Esophagus (tissue), 2 donors: ENCODE measurements at places on chromosomes 4 and X. TPM values are rescaled to one million over a fixed set of nuclear protein-coding genes. Genes with fewer than 3 reads are reported as not detected.

The ANXA3 gene
- polyA plus RNA-seq, result 140 TPM

The FAM9B gene
- polyA plus RNA-seq, result not detected

The BMPR1B gene
- polyA plus RNA-seq, result 0.22 TPM

The USP51 gene
- polyA plus RNA-seq, result 0.24 TPM

The CFI gene
- 5.7 TPM for polyA plus RNA-seq

The SPANXA1 gene
- polyA plus RNA-seq, result not detected

The SLC39A8 gene
- 0.98 TPM for polyA plus RNA-seq

The VEGFC gene
- 2.3 TPM for polyA plus RNA-seq

The SSX2B gene
- polyA plus RNA-seq, result not detected

The NSG1 gene
- 11.3 TPM for polyA plus RNA-seq

The FRG2 gene
- not detected for polyA plus RNA-seq

The PDLIM3 gene
- 62.8 TPM for polyA plus RNA-seq

The NEIL3 gene
- 1.0 TPM for polyA plus RNA-seq

The HSD17B13 gene
- 0.08 TPM for polyA plus RNA-seq

The UBA6 gene
- polyA plus RNA-seq, result 10.2 TPM

The GLRA2 gene
- polyA plus RNA-seq, result not detected

The ARHGEF38 gene
- polyA plus RNA-seq, result 0.07 TPM

The PABPC5 gene
- 0.08 TPM for polyA plus RNA-seq

The ASB12 gene
- polyA plus RNA-seq, result 0.24 TPM

The ASB9 gene
- polyA plus RNA-seq, result 0.88 TPM

The CNGA1 gene
- 3.4 TPM for polyA plus RNA-seq

The CLGN gene
- 1.9 TPM for polyA plus RNA-seq

The PRSS12 gene
- polyA plus RNA-seq, result 1.3 TPM

The XAGE2 gene
- not detected for polyA plus RNA-seq

The GPR143 gene
- polyA plus RNA-seq, result 2.2 TPM

The HOPX gene
- polyA plus RNA-seq, result 649 TPM

The CABS1 gene
- polyA plus RNA-seq, result not detected

The MAGEA10 gene
- polyA plus RNA-seq, result not detected
